ENCODE measurements at places on chromosomes 4 and X.

DNA sequence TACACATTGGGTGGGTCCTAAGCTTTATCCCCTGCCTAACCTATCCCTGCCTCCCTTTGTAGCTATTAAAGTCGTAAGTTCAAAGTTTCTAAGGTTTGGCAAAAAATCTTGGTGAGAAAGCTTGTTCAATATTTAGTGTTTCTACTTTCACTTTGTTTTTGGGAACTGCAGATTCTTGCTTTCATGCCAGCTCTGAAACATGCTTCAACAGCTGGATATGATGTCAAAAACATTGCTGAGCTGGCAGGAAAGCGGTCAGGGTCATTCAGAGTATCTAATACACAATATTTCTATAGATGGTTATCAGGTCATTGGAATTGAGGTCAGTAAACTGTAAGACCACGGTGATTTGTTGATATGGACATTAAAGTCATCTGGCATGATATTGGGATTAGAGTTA lies 19.7 kb downstream of the CENPI start:
- DNase-seq, result no peak

DNA sequence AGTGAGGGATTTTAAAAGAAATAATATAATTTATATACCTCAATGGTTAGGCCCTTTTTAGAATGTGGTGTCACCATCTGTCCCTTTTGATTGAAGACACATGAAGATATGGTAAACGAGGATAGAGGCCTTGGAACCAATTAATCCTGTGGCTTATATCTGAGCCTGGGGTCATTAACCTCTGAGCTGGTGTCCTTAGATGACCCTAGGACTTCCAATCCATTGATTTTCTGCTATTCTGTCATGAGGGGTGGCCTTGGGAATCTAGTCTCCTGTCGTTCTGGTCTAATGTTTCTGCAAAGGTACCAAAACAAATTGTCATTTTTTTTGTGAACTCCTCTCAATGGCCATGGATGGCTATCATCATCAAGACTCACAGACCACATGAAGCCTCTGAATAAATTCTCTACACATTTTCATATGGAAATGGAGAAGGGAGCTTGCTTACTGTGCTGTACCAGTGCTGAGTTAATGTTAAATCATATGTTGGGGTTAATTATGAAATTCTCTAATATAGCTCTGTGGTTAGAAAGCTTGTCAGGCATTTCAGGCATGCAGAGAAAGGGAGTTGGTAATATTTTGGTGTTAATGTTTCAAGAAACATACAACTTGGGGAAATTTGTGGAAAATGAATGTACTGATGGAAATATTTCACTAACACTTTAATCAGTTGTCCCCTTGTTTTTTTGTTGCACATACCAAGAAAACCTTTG lies 204.2 kb upstream of the IL15 start:
- no peak for DNase-seq

DNA sequence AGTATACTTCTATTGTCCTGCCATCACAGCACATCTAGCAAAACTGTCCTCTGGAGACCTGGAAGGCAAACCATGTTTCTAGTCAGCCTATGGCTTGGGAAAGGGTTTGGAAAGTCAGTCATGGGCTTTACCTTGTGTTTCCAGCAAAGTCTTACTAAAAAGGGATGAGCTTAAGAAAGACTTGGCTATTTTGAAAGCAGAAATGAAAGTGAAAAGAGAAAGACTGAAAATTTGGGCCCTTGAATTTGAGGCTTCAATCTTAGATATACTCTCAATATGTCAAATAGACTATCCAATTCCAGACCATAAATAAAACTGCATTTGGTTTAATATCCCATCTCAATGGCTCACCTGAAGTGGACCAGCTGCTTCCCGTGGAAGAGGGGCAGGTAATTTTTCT lies 127.9 kb downstream of the ZNF330 start:
- DNase-seq, result no peak

GRCh38 chr4:112817933-112818593 lies 181.1 kb downstream of the LARP7 start:
- DNase-seq, result no peak

DNA sequence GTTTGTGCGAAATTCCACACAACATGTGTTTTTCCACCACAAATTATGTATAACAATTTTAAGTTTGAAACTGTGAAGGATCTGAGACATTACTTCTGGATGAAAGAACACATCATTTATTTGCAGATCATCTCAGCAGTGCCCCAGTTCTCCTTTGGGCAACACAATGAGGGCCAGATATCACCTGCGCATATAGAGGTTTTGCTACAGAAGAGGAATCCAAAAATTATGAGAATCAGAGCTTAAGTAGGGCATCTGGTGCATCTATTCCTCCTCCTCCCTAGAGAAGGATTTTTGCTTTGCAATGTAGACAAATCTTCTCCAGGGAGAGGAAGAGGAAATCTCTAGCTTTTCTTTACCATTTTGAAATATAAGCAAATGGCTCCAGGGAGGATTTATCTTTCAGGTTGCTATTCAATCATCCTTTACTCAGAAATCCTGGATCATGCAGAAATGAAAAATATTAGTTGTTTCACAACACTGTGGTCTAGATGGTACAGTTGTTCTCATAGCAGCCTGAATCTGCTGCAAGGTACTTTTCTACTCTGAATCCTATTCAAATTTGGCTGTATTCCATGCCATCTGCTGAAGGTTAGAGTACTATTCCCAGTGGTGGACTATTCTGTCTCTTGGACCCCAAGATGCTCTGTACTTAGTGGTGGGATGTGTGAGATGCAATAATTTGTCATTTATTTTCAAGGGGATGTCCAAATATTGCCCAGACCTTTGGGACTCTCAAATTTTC lies 132.1 kb downstream of the SNCA start:
- DNase-seq, result no peak

DNA sequence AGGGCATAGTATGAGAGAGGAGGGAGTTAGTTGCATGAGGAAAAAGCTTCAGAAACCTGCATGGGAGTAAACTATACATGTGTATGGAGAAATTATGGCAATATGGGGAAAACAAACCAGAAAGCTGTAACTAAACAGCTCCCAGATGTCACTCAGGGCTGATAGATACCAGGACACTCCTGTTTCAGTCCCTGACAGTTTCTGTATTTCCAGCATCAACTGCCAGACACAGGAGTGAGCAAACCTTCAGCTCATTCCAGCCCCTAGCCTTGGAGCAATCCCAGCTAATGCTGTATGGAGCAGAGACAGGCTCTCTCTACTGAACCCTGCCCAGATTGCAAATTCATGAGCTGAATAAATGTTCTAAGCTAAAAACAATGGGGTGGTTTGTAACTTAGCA lies 382.9 kb upstream of the MAGEB18 start:
- DNase-seq, result no peak

DNA sequence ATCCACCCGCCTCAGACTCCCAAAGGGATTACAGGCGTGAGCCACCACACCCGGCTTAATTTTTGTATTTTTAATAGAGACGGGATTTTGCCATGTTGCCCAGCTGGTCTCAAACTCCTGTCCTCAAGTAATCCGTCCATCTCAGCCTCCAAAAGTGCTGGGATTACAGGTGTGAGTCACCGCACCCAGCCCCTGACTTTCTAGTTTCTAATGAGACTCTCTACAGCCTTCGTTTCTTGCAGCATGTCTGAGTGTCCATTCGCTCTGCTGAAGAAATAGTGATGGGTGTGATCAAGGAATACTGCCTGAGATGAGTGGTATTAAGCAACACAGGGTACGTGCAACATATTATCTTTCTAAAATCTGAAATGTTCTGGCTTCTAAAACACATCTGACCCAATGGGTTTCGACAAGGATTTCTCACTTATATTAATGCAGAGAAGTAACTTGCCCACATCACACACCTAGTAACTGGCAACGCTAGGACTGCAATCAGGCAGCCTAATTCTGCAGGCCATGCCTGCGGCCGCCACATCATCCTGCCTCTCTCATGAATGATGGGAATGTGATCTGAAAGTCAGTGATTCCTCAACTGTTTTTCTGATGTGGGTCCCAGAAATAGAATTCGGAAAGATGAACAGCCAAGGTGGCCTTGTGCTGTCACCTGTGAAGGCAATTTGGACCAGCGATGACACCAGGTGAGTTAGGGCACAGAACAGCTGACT lies 74.3 kb downstream of the RBM47 start:
- DNase-seq, result no peak

GRCh38 chrX:68419975-68420374 lies 13.3 kb downstream of the OPHN1 start:
- peak; percentile 12 for DNase-seq

GRCh38 chrX:107669885-107670628 lies 41.7 kb downstream of the PRPS1 start:
- DNase-seq, result no peak

DNA sequence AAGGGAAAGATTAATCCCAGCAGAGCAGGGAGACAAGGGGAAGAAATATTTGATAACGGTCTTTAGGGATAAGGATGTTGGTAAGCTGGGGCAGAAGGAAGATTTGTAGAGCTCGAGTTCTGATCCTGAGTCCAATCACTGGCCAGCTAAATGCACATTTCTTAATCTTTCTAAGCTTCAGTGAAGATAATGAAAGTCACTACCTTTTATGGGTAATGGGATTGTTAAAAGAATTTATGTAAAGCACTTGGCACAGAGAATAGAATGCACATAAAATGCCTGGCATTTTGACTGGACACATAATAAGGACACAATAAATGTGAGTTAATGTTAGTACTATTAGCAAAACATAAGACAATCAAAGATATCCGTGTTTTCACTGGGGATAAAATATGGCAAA lies 43.3 kb downstream of the NCAPG start:
- DNase-seq, result no peak

- no peak for DNase-seq
Measured at GRCh38 chr4:139834226-139834662, 168.6 kb downstream of the MGST2 start.

DNA sequence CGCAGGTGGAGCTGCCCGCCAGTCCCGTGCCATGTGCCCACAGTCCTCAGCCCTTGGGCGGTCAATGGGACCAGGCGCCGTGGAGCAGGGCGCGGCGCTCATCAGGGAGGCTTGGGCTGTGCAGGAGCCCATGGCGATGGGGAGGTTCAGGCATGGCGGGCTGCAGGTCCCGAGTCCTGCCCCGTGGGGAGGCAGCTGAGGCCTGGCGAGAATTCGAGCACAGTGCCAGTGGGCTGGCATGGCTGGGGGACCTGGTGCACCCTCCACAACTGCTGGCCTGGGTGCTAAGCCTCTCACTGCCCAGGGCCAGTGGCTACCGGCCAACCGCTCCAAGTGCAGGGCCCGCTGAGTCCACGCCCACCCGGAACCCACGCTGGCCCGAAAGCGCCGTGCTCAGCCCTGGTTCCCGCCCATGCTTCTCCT lies 646.5 kb downstream of the GABRG1 start:
- no peak for DNase-seq

DNA sequence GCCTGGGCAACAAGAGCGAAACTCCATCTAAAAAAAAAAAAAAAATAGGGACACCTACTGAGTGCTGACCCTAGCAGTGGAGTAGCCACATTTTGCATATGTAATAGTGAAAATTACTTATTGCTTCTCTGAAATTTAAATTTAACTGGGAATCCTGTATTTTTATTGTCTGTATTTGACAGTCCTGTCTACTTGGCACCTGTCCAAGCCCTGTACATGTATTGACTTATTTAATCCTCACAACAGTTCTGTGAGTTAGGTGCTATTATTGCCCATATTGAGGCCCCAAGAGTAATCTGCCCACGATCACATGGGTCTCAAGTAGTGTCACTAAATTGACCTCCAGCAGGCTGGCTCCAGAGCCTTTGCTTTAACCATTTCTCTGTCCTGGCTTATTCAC lies 81.6 kb downstream of the WDR19 start:
- no peak for DNase-seq

- DNase-seq, result no peak
Measured at GRCh38 chr4:76651616-76652015, 216.6 kb downstream of the SHROOM3 start.

DNA sequence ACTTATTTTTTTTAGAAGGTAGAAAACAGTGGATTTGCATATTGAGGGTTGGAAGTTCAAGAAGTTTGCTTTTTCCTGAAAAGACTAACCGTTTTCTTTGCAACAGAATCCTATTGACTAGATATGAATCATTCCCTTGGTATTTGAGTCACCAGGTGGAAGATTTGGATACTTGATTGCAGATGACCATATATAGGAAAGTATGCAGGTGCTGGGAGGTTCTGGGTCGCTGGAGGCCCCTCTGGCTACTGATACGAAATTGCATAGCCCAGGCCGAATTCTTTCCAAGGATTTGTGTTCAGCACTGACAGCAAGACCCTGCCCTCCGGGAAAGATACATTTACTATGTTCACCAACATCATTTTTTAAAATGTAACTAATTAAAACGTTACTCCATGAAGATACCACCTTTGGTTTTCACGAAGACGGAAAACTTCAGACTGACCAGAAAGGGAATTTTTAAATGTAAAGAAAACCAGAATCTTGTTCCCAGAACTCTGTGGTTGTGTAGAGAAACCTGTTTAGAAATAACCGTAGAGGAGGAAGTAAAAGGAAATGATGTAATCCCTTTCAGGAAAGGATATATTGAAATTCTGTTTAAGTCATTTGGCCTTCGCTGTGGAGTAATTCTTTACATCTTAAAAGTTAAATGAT lies 946 bp downstream of the ANXA3 start:
- no peak for DNase-seq

DNA sequence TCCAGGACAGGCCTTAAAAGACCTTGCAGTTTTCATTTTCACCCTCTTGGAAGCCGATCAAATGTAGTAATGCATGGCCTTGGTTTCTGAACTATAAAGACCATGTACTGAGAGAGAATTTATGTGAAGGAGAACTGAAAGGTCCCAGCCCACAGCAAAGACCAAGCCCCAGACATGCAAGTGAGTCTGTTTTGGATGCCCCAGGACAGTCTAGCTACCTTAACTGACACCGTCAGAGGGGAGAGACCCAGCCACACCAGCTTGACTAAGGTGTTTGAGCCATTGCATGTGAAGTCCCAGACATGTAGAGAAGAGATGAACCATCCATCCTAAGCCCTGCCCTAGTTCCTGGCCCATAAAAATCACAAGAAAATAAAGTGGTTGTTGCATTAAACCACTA lies 316.8 kb upstream of the GATB start:
- no peak for DNase-seq

DNA sequence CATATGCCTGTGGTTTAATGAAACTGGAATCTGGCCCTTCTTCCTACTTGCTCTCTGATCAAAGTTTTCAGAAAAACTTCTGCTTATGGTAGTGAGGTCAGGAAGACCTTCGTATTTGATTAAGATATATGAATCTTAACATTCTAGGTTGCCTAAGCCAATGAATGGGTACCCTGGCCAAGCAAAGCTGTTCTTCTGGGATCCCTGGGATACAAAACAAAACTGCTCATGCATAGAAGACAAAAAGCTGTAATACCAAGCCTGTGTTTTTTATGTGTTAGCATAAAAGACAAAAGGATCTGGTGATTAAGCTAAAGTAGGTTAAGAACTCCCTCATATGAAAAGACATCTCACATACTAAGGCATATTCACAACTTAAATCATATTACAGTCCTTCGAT lies 21.6 kb downstream of the ANKRD17 start:
- DNase-seq, result no peak

GRCh38 chrX:39144956-39145355 lies 343.7 kb downstream of the MID1IP1 start:
- peak; percentile 66 for DNase-seq

GRCh38 chr4:111282035-111282434 lies 659.2 kb upstream of the PITX2 start:
- DNase-seq, result no peak

GRCh38 chr4:6076391-6076790 lies 58.2 kb upstream of the C4orf50 start:
- DNase-seq, result no peak

- DNase-seq, result no peak
Measured at GRCh38 chrX:7110821-7111276, 36.7 kb upstream of the STS start.

Data from bone marrow (tissue), 2 donors.